ENCODE measurements at places on chromosomes 6 and 20.

GRCh38 chr6:70863343-70863742 is 93.5 kb downstream of the B3GAT2 start:
- DNase-seq, result no peak

GRCh38 chr20:52193886-52194545 is 2.4 kb upstream of the ZFP64 start:
- no peak for DNase-seq

DNA sequence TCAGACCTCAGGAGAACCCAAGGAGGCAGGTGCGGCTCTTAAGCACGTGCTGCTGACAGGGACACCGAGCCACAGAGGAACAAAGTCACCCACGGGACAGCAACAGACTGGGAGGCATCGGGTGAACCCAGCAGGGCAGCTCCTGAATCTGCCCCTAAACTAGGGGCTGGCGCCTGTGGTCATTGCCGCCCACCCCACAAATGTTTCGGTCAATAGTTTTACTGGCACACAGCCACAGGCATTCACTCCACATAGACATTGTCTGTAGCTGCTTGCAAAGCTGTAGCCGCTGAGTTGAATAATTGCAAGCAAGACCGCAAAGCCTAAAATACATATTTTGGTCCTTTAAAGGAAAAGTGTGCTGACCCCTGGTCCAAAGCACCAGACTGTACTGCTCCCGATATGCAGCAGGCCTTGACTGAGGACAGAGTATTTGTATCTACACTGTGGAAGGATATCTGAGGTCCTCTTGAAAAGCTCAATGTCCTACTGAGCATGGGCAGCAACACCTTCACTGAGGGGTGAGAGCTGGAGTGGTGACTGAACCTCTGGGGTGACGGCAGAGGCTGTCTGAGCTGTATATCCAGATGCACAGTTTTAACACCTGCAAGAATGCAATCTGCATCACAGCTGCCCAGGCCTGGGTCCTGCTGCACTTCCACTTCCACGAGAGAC is 310.3 kb downstream of the THBS2 start:
- DNase-seq, result no peak

- DNase-seq, result no peak
Observed at GRCh38 chr6:147566244-147566898, 57.9 kb downstream of the SAMD5 start.

GRCh38 chr20:39758876-39759275 is 796.7 kb downstream of the DHX35 start:
- DNase-seq, result no peak

DNA sequence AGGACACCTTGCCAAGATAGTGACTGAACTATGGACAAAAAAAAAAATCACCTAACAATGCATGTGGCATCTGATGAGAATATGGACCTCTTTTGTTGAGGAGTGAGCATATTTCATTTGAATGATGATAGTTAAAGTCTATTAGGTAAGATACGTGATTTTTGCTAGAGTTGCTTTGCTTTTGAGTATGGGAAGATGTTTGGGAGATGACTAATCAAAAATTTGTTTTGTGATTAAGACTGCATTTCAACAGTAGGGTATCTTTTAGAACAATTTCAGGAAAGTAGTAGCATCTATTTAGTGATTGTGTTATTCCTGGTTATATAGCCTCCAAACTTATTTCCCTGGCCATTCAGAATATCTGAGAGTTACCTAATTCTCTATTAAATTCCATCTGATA is 878.6 kb upstream of the CITED2 start:
- no peak for DNase-seq

- no peak for DNase-seq
Observed at GRCh38 chr20:47262365-47263013, 94.0 kb downstream of the ZMYND8 start.

DNA sequence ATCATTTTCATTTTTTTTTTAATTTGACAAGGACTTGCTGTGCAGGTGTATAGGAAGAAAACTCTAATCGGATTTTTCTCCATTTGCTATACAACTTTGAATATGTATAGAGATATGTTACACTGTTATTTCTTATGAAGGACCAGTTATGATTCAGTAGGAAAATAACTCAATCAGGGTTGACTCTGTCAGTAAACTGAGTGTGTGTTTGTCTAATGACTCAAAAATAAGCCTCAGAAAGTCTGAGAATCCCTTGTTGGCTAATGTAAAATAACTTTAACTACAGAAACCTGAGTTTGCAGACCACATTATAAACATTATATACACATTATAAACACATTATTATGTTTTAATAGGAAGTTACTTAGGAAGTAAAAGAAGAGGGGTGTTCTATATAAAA is 352.6 kb downstream of the RIMS1 start:
- no peak for DNase-seq

GRCh38 chr6:11484441-11484840 is 53.1 kb upstream of the TMEM170B start:
- no peak for DNase-seq

GRCh38 chr6:94144807-94145206 is 725.4 kb upstream of the EPHA7 start:
- no peak for DNase-seq
